ENCODE measurements at places on chromosomes 7 and 10.

DNA sequence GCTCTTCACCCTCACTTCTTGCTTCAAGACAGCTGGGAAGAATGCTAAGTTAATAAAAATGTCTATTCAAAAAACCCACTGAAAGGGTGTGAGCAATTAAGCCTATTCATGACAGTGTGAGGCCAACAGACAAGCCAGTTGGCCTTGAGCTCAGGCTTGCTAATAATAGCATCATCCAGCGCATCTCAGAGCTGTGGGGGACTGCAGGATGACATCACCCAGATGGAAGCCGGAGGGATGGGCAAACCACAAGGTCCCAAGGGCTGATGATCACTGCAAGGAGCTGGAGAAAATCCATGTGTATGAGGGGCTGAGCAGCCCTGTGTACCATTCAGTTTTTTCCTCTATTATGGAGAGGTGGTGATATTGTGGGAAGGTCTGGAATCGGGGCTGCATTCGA lies 770.4 kb downstream of the TNS3 start:
- DNase-seq, result no peak

DNA sequence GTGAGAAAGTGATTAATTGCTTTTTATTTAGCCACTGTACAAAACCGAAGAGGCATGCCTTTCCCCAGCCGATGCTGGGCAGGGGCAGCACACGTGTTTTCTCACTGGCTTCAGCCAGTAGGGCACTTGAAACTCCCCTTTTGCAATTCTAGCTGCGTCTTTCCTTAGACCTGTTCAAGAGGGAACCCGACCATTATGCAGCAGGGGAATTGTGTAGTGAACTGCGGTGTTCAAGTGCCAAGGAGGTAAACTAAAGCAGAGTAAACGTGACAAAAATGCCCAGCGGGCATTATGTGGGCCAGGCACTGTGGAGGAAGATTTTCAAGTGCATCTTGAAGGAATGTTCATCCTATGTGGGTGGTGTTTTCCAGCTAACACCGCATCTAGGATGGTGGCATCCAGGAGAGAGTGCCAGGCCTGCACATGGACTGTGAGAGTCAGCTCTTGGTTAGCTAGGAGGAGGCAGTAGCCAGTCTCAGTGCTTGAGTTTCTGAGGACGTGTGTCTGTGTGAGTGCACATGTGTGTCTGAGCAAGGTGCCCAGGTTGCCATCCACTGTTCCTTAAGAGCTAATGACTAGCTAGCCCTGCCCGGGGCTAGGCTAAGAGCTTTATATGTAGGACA lies 3.3 kb downstream of the WIPF3 start:
- no peak for DNase-seq

GRCh38 chr7:71746006-71746405 lies 614.1 kb downstream of the GALNT17 start:
- no peak for DNase-seq

DNA sequence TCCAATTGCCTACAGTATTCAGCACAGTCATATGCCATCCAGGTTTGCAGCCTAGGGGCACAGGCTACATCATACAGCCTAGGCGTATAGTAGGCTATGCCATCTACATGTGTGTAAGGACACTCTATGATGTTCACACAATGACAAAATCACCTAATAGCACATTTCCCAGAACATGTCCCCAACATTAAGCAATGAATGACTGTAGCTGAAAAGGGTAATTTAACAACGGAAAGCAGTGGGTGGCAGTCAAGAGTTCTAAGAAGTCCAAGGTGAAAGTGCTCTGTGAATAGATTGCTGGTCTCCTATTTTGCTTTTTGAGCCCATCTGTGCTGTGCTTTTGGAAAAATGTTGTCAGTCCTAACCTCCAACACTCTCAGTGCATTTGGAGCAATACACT lies 162.6 kb downstream of the KLF6 start:
- no peak for DNase-seq

GRCh38 chr10:88066319-88066718 lies 202.9 kb downstream of the PTEN start:
- DNase-seq, result no peak

DNA sequence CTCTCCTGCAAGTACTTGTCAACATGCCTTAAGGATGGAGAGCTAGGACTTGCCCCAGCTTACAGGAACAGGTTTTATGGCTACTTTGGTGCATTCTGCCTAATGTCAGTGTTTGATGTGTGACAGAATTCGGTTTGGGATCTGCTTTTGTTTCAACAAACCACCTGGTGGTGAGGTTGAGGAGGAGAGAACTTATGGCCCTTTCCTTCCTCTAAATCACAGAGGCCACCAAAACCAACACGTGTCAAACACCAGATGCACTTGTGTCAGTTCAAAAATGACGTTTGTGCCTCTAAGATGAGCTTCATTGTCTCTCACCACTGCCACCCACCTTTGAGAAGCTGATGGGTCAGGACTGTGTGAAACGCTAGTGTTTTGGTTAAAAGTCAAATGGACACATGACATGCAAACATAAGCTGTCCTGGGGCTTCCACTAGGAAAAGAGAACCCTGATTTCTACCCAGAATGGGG lies 83.9 kb downstream of the OSBPL3 start:
- no peak for DNase-seq

DNA sequence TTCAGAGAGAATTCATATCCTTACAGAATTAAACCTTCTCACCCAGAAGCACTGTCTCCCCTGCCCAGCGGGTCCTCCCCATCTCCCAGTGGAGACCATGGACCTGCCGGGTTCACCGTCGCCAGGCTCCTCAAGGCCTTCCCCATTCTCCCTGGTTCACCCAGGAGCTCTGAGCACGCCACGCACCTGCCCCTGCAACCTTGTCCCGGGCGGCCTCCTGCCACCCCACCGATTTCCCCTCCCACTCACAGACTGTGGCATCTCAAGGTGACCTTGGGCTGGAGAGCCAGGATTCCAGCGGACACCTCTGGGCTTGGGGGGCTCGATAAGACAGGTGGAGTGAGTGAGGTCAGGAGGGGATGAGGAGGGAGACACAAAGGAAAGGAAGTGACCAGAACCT lies 135.3 kb downstream of the PTPRN2 start:
- DNase-seq, result no peak

DNA sequence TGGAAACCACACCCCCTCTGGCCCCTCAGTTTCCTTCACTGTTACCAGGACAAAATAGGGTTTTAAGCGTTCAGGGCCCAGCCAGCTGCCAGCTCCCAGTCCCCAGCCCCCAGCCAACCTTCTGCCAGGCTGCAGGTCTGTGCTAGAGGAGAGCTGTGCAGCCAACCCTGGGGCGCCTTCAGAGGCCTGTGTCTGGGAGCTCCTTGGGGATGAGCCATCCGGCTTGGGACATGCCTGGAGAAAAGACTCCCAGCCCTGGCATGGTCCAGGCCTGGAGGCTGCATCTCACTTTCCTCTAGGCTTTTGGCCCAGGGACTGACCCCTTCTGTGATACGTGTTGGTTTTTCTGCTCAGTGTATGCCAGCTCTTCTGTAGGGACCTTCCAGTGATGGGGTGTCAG lies 487.6 kb upstream of the MGMT start:
- no peak for DNase-seq

DNA sequence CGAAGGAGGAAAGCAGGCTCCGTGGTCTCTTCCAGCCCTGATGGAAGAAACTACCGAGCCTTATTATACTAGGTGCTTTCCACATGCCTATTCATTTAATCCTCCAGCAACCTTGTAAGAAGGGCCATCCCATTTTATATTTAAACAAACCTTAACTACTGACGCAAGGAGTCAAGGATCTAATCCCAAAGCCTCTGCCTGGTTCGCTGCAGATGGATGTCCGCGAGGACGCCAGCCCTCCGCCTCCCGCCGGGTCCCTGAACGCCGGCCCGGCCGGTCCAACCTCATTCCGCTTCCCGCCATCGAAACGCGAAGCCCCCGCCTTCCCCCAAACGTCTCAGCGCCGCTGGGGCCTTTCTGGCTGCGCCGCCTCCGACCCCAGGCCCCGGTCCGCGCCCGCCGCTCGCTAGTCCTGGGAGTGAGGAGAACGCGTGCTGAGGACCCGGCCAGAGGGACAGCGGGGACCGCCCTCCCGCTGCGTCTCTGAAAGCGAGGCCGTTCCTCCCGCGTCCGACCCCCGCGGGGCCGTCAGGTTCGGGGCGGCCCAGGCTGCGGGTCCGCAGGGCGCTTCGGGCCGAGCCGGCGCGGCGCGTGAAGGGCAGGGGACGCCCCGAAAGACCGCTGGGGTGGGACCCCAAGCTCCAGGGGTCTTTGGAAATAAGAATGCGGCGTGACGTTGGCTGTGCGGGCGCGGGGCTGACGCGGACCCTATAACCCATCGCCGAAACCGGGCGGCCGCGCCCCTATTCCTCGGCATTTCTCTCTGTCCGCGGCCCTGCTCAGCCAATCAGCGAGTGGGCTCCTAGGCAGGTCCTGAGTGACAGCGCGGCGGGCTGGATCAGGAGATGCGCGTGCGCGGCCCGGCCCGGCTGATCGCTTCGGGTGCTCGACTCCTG lies at the start of gene ATP6V0E2:
Gene ATP6V0E2 (plus strand): TSS at position 896 of the 896 bp plus-strand sequence. CDS start 97 bp downstream, outside the sequence.
- peak; percentile 81 for DNase-seq

GRCh38 chr7:47670729-47671128 lies 88.8 kb upstream of the TNS3 start:
- no peak for DNase-seq

GRCh38 chr7:77419102-77419501 lies 3.0 kb upstream of the GSAP start:
- no peak for DNase-seq

DNA sequence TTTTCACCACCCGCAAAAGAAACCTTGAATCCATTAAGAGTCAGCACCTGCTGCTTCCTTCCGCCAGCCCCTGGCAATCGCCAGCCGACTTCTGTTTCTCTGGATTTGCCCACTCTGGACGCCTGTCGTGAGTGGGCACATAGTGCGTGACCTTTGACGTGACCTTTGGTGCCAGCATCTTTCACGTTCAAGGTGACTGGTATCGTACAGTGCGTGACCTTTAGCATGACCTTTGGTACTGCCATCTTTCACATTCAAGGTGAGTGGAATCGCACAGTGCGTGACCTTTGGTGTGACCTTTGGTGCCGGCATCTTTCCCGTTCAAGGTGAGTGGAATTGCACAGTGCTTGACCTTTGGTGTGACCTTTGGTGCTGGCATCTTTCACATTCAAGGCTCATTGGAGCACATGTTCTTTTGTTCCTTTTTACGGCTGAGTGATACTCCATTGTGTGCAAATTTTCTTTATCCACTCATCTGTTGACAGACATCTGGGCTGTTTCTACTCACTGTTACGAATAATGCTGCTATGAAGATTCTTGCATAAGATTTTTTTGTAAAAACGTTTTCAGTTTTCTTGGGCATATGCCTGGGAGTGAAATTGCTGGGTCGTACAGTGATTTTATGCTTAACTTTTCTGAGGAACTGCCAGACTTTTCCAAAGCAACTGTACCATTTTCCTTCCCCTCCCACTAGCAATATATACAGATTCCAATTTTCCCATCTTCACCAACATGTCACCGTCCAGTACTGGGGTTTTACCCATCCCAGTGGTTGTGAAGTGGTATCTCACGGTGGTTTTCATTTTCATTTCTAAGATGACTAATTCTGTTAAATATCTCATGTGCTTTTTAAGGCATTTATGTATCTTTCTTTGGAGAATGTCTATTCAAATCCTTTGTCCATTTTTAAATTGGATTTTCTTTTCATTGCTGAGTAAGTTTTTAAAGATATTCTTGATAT lies 145.3 kb downstream of the DIP2C start:
- DNase-seq, result no peak

DNA sequence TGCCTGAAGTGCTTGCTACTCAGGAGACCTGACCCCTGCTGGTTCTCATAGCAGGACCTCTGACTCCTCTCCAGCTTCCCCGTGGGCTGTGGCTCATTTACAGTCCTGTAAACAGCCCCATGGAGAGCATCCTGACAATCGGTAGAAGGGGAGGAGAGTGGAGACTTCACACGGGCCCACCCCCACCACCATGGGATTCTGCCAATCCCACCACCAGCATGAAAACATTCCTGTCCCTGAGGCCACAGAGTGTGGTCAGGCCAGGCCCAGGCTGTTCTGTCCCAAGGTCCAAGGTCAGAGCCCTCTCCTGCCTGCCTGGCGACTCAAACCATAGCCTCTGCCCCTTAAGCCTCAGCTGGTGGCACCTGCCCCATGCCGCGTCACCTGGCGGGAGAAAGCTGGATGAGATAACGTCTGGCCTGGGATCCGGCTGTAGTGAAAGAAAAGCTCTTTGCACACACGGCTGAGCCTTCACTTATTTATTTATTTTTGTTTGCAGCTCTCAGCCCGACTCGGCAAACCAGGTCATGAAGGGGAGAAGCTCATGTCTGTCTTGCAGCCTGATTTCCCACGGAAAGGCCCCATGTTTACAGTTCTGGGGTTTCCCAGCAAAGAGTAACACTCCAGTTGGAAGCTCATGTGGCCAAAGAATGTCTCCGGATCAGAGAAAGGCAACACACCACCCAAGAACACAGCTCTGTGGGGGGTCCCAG lies 293.6 kb upstream of the ZMIZ1 start:
- DNase-seq, result no peak

DNA sequence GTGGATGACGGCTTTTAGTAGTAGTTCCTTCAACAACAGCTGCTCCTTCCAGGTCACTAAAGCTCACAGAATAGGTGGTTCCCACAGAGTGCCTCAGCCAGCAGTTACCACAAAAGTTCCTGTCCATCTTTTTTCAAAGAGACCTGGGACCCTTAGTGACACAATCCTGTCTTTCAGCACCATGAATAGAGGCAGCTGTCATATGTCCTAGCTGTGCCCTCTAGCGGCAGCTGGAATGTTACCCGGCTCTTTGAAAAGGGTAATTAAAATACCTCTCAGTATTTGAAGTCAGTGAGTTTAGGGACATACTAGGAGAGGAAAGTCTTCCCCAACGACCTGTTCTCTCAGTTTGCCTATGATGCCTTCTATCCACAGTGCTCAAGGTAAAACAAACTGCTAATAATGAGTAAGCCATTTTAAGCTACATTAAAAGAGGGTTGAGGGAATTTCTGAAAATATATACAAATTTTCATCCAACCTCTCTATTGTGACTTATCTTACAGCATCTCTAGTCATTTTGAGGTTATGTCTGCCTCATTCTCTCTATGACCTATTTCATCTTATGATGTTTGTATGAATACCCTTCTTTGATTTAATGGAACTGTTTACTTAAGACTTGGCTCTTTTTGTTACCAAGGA lies 290.8 kb downstream of the NXPH1 start:
- no peak for DNase-seq

GRCh38 chr10:1310271-1310789 lies 254.1 kb downstream of the WDR37 start:
- no peak for DNase-seq
